Suppressor macrophage (primary cell): ENCODE measurements at places on chromosomes 12 and 14.
A peak's percentile ranks its signal among the peaks of the same experiment; 100 is the strongest.

DNA sequence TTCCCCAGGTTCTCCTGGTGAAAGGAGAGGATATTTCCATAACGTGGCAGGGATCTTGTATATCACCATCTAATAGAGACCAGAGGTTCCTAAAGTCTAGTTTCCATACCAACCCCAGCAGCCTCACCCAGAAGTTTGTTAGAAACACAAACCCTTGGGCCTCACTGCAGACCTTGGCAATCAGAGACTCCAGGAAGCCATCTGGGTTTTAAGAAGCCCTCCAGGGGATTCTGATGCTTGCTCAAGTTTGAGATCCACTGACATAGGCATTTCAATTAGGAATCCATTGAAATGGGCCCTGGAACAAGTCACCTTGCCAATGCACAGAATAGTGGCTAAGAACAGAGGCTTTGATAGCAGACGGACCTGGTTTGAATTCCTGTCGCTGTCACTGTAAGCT is 2.2 kb upstream of the CMKLR1 start:
- no peak for DNase-seq

- DNase-seq, result no peak
These were observed 220.1 kb upstream of the PDE3A start for GRCh38 chr12:20148241-20148640.

DNA sequence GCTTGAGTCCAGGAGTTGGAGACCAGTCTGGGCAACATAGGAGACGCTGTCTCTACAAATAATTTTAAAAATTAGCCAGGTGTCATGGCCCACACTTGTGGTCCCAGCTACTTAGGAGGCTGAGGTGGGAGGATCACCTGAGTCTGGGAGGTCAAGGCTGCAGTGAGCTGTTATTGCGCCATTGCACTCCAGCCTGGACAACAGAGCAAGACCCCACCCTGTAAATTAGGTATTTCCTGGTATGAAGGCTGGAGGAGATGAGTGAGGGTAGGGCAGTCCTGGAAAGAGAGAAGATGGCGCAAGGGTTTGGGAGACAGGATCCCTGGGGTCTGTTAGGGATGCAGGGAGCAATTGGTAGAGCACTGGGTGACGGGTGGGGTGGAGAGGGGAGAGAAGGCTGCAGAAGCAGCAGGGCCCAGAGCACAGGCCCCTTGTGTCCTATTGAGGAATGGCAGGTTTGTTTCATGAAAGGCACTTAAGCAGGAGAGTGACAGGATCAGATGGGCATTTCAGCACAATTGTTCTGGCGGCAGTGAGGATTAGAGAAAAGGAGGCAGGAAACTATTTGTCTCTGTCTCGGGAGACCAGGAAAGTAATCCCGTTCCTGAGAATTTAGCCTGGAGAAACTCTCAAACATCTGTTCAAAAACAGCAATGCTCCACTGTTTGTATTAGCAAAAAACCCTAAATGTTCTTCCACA is 47.2 kb upstream of the KTN1 start:
- DNase-seq, result no peak

DNA sequence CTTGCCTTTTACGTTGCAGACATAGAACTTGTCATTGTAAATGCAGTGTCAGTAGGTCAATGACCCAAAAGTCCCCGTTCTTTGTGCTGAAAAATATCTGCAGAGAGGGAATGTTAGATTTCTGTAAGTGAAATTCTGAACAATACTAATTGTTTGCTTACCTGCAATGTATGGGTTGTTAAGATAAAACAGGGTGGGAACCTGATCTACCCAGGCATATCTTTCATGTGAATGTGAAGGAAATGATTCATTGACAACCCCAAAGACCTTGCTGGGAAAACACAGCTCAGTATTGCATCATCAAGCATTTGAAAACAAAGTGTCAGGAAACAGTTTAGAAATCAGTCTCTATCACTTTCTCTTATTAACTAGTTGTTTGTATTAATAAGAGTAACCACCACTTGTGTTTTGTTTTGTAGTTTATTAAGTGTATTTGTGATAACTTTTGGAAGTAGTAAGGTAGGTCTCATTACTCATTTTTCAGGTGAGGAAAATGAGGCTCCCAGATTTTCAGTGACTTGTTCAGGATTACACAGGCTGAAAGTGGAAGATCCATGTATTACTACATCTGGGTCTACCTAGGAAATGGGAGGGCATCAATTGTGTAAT is 57.9 kb upstream of the SLC38A2 start:
- DNase-seq, result peak; percentile 55

DNA sequence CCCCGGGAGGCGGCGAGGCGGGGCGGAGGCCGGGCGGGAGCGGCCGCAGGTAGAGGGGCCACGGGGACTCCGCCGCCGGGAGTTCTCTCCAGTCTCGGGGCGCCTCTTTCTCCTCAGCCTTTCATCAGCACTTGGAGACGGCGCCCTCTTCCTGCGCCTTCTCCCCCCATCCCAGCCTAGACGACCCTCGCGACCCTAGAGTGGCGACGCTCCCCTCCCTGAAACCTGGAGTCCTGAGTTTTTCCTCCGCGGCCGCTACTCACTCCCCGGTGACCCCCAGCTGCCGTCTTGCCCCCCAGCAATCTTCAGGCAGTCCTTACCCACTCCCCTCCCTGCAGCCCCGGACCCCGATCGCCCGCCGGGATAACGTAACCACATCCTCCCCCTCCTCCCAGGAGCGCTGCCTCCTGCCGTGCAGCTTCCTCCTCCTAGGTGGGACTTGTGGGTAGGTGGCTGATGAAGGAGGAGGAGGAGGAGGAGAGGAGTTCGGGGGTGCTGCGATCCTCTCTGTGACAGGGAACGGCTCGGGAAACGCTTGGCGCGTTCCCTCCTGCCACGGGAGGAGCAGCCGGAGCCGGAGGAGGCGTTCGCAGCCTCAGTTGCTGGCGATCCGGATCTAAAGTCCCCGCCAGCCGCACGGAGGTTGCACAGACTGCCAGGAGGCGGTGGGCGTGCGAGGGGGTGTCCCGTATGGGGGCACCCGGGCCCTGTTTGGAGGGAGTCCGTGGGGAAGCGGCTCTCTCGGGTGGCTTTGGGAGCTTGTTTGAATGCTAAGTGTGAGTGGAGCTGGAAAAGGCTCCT is 891 bp downstream of the PLEKHA5 start:
- peak; percentile 52 for DNase-seq

DNA sequence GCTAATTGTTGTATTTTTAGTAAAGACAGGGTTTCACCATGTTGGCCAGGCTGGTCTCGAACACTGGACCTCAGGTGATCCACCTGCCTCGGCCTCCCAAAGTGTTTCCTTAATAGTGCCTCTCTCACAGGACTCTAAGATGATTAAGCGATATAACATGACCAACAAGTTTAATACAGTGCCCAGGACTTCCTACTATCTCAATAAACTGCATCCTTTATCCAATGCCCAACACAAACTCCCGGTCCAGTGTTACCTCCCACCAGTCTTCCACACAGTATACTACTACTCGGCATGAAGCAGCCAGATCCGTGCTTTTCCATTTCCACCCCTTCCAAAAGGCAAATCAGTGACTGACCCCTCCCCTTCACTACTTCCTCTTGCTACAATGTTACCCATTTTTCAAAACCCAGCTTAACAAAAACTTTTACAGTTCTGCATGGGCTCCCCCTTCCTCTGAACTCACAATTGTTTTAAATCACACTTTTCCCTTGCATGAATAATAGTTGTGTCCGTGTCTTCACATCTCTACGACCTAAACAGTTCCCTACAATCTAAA is 900 bp downstream of the NOP2 start:
- peak; percentile 48 for DNase-seq

DNA sequence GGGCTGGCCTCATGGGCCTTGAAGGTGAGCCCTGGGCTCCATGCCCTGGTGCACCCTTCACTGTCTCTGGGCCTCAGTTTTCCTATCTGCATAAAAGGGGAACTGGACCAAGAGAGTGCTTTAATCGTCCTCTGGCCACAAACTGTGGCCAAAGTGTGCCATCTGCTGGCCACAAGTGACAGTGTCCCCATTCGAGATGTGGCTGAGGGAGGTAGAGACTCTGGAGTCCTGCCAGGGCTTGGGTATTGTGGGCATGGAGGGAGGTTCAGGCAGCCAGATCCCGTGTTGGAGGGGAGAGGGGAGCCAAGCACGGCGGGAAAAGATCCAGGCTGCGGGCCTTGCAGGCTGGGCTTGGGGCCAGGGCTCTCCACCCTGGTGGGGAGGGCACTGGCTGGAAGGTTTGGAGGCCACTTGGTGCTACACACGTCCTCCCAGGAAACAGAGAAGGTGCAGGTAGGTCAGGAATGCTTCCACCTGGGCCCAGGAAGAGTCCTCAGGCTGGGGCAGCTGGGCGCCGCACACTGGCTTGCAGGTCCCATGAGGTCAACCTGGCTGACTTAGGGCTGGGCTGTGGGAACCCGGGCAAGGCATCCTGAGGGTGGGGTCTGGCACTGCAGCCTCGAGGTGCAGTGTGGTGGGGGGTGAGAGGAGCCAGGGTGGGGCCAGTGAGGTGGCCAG is 7.3 kb upstream of the KIF26A start:
- DNase-seq, result peak; percentile 72
